ENCODE measurements at places on chromosomes 5 and 9. TPM values are rescaled to one million over a fixed set of nuclear protein-coding genes. Genes with fewer than 3 reads are reported as not detected.

Gene DNM1
- total RNA-seq = 0.43 TPM

DNA sequence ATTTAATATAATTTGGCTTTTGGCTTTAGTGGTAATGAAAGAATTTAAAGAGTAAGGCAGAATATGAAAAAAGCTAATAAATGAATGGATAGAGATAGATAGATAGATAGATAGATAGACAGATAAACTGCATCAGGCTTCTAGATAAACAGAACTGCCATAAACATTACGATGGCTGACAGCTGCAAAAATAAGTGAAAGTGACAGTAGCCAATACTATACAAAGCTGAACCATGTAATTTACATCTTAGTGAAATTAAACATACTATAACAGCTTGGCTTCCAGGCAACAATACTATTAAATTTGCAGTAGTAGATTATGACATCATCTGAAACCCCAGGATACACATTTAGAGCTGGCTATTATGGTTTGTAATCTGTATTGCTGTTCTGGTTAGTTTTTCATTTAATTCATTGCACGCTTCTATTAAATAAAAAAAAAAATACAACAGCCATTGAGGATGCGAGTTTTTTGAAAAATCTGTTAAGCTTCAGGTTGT is 1354.8 kb downstream of the PTPRD start:
- H3K4me1 ChIP-seq = no peaks in the 10 kb centered on the region
- H3K27me3 ChIP-seq = no peaks in the 10 kb centered on the region
- H3K4me3 ChIP-seq = no peak overlapping the region
- H3K27ac ChIP-seq = no peak overlapping the region

DNA sequence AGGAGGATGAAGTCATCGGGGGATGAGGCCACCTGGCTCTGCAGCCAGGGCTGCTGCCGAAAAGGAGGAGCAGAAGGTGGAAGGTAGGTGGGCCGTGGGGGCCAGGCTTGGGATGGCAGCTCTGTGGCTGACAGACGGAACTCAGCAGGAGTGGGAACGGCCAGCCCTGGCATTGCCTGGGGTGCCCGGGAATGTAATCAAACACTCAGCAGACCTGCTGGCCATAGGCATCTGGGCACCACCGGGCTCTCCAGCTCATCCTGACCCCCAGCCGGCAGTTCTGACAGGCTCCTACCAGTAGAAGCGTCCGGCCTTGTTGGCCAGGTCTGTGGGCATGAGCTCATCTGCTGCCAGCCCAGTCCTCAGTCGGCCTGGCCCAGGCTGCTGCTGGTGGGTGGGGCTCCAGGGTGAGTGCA is 4.3 kb upstream of the FAT2 start:
- no peaks in the 10 kb centered on the region for H3K36me3 ChIP-seq
- H3K4me3 ChIP-seq = no peak overlapping the region
- H3K4me1 ChIP-seq = no peaks in the 10 kb centered on the region
- H3K27ac ChIP-seq = no peak overlapping the region
- no peak for DNase-seq

Gene RANBP3L
- 1.1 TPM for total RNA-seq

Gene ARL15
- 6.3 TPM for total RNA-seq

Measured in right lobe of liver (tissue), 6 donors.